ENCODE measurements at places on chromosomes 2 and 18.

DNA sequence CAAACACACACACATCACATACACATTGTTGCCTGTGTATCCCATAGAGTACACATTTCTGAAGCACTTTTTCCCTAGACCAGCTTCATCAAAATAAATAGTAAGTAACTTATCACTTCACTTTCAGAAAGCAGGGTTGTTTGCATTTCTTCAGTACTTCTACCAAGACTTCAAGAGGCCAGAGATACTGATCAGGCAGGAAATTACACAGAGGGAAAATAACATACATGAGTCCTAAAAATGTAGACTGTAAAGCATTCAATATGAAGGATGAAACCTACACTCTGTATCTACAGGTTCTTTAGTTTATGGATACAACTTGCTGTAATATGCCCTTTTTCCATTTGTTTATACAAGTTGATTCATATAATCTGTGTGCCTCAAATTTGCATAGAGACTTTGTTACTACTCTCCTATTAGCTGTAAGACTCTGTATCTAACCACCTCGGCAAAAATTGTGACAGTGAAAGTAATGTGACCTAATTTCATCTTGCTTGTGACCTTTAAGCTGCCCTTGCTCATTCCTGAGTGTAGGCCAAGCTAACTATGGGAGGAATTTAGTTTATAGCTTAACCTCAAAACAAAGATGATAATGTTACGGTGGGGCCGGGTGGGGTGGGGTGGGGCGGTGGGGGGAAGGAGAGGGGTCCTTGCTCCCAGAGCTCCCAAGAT is 228.9 kb upstream of the SPOPL start:
- no peak for DNase-seq

DNA sequence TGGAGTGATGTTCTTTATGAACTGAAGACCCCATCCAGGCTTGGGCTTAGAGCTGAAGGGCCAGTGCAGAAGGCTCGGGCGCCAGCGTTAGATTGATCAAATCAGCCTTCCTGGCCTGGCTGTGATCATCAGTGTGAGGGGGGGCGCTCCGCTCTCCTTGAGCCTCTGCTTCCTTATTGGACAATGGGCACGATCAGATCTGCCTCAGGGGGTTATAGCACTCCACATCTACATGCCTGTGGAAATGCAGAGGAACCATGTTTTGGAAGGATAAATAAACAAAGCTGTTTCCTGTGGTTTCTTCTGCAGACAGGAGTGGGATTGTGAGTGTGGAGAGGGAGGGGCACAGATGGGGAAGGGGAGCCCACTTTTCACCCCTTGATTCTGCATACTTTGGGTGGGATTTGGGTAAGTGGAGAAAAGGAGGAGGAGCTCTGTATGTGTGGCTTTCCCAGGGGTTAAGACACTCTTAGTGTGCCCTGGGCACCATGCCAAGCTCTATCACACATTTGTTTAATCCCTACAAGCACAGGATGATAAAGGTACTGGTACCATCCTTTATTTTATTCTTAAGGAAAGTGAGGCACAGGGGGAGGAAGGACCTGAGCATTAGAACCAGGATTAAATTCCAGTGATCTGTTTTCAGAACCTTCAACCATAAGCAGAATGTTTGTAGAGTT is 150.5 kb downstream of the EN1 start:
- no peak for DNase-seq

DNA sequence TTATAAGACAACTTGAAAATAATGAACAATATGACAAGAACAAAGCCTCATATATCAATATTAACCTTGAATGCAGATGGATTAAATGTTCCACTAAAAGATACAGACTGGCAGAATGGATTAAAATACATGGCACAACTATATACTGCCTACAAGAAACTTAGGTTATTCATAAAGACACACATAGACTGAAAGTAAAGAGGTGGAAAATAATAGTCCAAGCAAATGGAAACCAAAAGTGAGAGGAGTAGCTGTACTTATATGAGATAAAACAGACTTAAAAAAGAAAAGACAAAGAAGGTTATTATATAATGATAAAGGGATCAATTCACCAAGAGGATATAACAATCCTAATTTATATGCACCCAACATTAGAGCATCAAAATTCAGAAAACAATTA is 18.2 kb downstream of the LMAN1 start:
- DNase-seq: no peak

- DNase-seq: no peak
Observed at GRCh38 chr2:218245214-218245613, 15.6 kb upstream of the GPBAR1 start.

GRCh38 chr2:1676913-1677820 is 67.1 kb downstream of the PXDN start:
- DNase-seq: no peak

GRCh38 chr18:60401346-60401745 is 28.8 kb upstream of the MC4R start:
- no peak for DNase-seq

DNA sequence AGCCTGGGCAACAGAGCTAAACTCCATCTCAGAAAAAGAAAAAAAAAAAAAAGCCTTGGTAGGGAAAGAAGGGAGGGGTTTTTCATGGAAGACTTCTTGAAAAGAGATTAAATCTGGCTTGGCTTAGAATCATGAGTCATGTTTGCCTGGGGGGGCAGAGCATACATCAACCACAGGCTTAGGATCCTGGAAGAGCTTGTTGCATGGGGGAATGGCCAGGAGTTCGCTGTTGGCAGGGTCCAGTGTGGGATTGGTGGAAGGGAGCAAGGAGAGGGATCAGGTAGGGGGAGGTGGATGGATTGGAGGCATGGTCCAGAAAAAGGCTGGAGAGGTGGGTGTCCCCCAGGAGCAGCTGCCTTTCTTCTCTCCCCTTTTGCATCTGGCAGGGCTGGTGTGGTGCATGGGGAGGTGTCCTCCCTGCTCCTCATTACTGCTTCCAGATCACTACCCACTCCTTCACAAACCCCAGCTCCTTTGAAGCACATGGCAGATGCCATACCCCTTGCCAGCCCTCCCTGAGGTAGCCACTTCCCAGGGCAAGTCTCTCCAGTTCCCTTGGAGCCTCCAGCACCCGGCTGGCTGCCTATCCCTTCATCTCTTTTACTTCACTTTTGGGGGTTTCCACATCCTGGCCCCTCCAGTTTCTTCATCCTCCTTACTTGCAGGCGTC is 2.5 kb downstream of the ARMC9 start:
- DNase-seq: no peak

- DNase-seq: no peak
Observed at GRCh38 chr2:212914392-212914791, 237.0 kb downstream of the IKZF2 start.

DNA sequence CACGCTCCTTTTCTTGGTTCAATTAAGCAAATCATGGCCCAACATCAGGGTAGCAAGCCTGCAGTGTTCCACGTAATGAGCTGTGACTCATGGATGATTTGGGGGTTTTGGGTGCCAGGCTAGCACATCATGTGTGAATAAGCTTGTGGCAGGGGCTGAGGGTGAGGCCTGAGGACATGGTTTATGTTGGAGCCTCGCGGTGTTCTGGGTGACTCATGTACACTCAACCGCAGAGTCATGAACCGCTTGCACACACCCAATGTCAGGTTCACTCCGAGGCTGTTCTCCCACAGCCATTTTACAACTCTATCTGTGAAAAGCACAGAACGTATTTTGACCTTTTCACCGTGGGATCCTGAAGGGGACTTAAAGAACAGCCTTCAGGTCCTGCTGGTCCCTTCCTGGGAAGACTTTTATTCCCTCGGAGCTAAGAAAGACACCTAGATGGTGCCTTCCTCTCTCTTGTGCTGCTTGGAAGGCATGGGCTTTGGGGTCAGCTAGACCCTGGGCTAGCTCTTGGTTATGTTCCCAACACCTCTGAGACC is 139.9 kb upstream of the ZEB2 start:
- no peak for DNase-seq

DNA sequence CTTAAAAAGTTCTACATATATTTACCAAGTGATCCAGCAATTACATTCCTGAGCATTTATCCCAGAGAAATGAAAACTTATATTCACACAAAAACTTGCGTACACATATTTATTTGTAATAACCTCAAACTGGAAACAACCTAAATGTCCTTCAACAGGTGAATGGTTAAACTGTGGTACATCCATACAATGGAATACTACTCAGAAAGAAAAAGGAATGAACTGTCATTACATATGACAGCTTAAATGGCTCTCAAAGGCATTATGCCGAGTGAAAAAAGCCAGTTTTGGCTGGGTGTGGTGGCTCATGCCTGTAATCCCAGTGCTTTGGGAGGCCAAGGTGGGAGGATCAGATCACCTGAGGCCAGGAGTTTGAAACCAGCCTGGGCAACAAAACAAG is 79.1 kb upstream of the DYNC1I2 start:
- no peak for DNase-seq

DNA sequence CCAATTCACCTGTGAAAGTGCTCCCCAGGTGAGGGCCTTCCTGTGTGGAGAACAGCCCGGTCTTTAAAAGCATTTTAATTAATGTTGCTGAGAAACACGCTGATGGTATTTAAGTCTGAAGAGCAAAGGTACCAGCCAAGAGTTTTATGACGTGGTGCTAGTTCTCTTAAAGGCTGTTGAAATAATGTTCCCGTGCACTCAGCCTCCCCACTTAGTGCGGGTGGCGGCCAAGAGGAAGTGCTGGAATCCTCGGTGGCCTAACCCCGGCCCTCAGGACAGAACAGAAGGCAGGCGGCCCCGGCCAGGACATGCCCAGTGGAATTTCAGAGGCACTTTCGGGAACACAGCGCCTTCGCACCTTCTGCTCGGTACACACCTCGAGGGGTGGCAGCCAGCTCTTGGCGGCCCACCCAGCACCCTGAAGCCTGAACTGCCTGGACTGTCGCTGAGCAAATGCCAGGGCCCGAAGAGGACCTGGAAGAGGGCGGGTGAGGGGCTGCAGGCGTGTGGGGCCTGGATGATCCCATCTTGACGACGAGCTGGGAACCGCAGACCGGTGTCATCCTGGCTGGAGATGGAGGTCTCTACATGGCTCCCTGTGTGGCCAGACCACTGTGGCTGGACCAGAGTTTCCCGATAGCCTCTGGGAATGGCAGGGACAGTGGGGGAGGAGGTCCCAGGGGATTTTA is 142.9 kb downstream of the ASB1 start:
- DNase-seq: no peak

DNA sequence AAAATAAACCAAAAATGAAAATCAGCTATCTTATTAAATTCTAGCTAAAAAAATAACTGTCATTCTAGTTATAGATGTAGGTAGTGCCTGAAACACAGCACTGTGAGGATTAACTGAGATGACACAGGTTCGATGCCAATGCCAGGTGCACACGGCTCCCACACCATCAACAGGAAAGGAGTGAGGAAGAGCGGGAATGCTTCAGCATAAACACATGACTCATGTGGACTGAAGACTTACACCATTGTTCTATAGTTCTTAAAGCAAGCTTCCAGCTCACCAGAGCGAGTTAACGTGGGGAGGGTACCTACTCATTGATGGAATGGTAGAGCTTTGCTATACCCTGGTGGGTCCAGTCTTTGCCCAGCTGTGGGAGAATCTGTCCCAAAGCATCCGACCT is 76.7 kb downstream of the EMILIN2 start:
- DNase-seq: no peak

- no peak for DNase-seq
Observed at GRCh38 chr18:3966246-3966641, 488.9 kb downstream of the DLGAP1 start.

GRCh38 chr2:197309691-197310231 is 819 bp downstream of the ANKRD44 start:
- DNase-seq: peak; percentile 42

GRCh38 chr2:176129813-176130146 is 275 bp downstream of the HOXD8 start:
- no peak for DNase-seq
